ENCODE measurements at places on chromosomes 5 and 9.

- no peak for DNase-seq
Measured at GRCh38 chr9:33813712-33814641, 3.0 kb upstream of the UBE2R2 start.

DNA sequence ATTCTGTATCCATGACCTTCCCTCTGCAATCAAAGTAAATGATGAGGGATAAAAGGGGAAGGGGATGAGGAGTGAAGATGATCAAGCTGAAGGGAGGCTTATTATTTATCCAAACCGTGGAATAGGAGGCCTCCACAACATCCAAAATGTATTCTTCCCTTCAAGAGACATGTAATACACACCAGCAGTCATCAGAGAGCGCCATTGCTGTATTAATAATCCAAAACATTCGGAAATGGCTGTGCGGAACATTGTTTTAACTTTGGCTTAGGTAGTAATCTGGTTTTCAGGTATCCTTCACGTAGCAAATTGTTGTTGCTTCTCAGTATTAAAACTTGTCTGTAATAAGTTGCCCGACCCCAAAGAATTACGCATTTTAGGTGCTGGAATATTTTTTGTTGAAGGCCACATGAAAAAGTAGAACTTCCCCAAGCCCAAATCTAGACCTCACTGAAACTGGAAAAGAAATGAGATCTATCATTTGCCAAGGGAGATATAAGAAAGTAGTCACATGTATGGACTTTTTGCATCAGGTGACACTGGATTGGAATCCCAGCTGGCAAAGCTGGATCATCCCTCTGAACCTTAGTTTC, 2.6 kb upstream of the BOD1 start:
- peak; percentile 8 for DNase-seq

DNA sequence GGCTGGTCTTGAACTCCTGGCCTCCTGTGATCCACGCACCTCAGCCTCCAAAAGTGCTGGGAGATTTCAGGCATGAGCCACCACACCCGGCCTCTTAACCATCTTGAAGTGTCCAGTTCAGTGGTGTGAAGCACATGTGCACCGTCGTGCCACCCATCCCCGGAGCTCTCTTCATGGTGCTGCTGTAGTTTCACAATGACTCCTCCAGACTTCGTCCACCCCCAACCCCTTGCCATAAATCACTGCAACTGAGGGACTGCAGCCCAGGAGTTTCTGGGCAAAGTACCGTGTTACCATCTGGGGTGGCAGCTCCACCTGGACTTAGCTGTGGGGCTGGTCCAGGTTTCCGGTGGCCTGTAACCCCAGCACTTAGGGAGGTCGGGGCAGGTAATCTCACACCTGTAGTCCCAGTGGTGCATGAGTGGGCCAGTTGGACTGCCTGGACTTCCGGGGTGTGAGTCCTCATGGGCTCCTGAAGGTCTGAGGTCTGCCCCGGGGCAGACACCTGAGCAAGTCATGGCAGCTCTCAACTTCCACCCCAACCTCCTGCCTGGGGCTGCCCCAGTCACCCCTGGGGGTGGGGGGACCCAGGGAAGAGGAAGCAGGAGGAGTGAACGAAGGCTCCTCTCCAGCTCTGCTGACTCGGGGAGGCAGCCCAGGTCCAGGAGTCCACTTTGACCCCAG, 6.6 kb upstream of the N4BP3 start:
- DNase-seq, result no peak

GRCh38 chr9:4861736-4862451, 69.2 kb downstream of the RCL1 start:
- no peak for DNase-seq

GRCh38 chr5:53834500-53834899, 274.1 kb downstream of the NDUFS4 start:
- DNase-seq, result no peak

- peak; percentile 83 for DNase-seq
Measured at GRCh38 chr9:131270171-131271015, 5.9 kb downstream of the FAM78A start.

DNA sequence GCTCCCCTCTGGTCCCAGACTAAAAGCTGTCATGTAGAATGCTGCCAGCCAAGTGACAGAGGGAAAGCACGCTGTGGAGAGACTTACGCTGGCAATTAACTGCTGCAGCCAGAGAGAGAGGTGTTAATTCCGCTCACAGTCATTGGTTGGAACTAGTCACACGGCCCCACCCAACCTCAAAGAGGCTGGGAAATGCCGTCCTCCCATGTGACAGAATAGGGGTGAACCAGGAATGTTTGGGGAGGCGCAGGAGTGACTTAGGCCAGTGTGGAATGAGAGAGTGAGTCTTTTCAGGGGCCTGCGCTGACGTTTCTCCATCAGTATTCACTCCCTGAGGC, 87.6 kb downstream of the AMBP start:
- DNase-seq, result no peak

GRCh38 chr5:115806986-115807653, 9.3 kb downstream of the CDO1 start:
- DNase-seq, result no peak

DNA sequence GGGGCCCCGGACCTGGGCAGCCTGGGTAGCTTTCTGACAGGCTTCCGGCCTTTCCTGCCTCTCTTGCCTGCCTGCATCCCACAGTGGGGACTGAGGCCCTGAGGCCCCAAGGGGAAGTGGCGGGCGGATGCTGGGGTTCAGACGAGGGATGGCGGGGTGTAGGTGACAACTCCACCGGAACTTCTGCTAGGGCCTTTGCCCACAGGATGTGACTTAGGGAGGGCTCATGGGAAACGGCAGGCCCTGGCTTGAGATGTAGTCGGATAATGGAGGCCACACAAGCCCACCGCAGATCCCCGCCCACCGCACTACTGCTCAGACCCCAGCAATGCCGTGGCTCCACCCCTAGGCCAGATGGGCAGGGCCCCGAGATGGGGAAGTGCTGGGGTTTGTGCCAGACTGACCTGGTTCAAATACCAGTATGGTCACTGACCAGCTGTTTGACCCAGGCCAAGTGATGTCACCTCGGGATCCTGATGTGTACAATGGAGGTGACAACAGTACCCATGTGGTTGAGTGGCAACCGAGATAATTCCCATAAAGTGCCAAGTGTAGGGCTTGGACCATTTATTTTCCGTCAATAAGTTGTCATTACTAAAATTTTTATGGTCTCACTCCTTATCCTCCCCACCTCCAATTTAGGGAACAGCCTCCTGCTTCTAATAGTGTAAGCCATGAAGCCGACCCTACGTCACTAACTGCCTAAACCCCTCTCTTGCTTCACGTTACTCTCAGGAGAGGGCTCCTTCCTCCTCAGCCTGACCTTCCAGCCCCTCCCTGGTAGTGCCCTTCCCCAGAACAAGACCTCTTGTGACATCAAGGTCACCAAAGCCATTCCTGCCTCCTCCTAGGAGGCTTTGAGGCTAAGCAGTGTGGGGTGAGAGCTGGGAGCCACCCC, 2.5 kb upstream of the CDK9 start:
- DNase-seq, result peak; percentile 100

- peak; percentile 5 for DNase-seq
Measured at GRCh38 chr9:9585920-9586319, 1026.9 kb downstream of the PTPRD start.

GRCh38 chr5:76974785-76975184, 21.9 kb downstream of the CRHBP start:
- no peak for DNase-seq

DNA sequence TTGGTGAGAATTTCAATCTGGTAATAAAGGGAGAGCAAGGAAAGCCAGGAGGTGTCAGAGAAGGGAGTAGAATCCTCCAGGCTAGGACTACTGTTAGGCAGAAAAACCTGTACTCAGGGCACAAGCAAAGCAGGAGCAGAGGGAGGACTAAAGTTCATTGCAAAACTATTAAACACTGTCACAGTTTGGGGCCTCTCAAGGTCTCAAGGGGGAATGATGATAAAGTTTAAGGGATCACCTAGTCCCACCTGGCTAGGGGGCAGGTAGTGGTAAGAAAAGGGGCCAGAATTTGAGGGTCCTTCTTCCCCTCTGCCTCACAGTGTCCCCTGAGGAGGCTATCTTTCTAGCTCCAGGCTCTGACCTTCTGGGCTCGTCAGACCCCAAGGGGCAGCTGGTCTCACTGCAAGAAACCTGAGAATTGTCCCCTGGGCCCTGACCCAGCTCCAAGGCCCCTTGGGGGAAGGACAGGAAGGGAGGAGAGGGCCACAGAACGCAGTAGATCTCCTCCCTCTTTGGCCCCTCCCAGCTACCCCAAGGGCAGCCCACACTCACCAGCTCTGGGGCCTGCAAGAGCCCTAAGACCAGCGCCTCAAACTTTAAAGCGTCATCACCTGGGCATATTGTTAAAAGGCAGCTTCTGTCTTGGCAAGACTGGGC, 974 bp downstream of the CCDC69 start:
- DNase-seq, result peak; percentile 10

DNA sequence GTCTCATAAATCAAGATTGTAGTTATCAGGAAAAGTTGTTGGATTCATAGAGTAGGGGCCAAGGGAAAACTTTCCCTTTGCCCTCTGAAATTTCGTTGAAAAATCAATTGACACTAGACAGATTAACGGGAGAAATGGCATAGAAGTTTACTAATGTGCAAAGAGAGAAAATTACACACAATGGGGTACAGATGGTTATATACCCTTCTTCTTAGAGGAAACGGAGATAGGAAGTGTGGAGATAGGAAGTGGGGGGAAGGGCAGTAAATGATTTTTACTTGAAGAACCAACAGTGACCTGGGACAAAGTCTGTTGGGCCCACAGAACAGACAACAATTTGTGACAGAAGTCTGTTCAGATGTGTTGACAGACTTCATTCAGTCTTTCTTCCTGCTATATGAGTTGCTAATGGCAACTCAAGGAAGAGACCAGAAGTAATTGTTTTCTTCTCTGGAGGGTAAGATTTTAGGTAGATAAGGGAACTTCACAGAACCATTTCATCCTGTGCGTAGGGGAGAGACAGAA, 177.9 kb downstream of the C9orf152 start:
- DNase-seq, result no peak

DNA sequence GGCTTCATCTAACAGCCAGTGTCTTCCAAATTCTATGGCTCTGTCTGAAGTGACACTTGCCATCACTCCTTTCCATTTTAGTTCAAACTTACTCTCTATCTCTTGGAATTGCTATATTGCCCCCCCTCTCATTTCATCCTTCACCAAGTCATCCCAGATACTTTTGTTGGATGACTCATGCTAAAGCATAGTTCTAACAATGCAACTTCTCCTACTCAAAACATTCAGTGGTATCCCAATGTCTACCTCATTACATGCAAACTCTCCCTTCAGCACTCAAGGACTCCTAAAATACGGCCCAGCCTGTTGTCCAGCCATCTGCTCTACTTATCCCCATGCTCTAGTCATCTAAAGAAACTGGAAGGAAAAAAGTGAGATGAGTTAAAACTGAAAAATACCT, 171.6 kb downstream of the RASEF start:
- DNase-seq, result no peak

DNA sequence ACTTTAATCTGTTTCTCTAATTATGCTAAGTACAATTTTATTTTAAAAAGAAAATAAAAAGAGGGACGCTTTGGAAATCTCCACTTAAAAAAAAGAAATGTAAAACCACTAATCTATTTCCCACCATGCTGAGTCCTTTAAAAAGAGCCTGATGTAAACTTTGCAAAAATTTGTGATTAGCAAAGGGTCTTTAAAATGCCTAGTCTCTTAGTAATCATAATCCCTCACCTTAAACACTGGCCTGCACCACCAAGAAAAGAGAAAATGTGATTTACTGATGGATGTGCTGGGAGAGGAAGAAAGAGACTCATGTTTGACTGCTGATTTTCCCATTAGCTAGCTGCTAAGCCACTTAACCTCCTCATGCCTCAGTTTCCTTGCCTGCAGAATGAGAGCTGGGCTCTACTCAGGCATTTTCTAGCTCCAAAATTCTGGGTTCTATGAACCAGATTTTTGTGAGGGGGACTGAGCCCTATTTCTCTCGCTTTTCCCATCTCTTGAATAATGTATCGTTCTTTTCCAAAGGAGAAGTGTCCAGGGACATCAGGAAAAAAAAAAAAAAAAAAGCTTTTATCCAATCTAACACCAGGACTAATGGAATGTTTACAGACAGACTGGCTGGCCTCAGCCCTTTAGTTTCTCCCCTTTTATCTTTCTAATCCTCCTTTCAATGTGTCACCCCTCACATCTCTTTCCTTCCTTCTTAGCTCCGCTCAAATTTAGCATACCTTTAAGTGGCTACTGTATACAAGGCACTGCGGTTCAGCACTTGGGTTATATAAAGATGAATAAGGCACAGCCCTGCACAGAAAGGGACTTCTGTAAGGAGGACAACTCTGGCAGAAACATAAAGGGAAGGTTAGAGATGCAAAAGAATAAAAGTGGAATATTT, 312.4 kb downstream of the ARL15 start:
- DNase-seq, result no peak

- DNase-seq, result no peak
Measured at GRCh38 chr5:178547753-178548415, 42.3 kb downstream of the COL23A1 start.

DNA sequence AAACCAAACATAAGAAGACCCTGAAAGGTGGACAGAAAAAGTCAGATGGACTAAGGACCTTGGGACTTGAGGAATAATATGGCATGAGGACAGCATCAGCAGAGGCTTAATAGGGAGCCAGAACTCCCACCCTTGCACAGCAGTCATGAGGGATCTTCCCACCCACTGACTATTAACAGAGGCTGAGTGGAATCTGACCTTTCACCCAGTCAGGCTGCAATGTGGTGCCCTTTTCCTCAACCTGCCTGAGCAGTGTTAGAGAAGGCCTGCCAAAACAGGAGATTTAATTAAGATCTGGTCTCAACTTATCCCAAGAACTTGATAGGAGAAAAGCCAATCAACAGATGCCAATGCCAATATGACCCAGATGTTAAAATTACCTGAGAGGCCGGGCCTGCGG, 481.9 kb downstream of the KDM4C start:
- DNase-seq, result no peak

DNA sequence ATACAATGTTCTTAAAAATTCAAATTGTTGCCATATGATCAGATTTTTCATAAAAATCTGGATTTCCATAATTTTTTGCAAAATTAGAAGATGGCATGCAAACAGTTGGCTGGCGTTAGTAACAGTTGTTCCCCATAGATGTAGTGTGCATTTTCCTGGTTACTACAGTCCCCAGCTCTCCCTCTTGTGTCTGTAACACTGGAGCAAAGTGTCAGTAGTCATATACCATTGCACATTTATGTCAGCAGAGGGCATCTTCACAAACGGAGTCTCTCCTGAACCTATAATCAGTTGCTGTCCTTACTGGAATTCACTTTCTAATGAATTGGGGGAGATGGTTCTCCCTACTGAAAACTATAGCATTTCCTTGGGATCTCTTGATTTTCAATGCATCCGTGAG, 44.7 kb upstream of the DMAC1 start:
- no peak for DNase-seq

DNA sequence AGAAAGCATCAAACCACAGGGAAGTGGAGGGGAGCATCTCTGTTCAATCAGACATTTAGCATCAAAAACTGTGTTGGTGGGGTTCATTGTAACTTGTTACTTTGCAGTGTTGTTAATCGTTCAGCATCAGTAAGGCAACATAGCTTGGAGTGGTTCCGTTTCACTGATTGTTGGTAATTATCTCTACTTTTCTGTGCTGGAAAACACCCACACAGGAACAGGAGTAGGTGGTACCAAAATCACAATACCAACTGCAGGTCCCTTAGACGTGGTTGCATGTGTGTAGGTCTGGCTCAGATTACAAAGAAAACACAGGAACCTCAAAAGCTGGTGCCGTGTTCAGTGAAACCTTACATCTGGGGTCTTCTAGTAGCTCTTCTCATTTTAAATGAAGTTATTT, 146.8 kb downstream of the RNF180 start:
- no peak for DNase-seq

Measured in GDM1 (cell line).